ENCODE measurements at places on chromosomes 3 and 15.

DNA sequence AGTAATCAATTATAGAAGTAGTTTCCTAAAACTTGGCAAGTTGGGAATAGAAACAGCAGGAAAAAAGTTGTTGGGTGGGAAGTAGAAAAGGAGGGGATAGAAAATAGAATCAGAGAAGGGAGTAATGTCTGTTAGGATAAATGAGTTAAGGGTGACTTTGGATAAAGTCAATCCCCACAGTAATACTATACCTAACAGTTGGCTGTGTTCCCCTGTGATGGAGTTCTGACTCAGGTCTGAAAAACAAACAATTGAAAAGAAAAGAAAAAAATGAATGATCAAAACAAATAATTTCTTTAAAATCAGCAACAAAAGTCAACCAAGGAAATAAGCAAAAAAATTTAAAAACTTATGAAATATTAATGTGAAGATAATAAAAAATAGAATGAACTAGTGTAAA is 50.3 kb downstream of the EMC4 start:
- no peak for DNase-seq

GRCh38 chr15:64813075-64813474 is 12.4 kb downstream of the PIF1 start:
- no peak for DNase-seq

- no peak for DNase-seq
Observed at GRCh38 chr3:25335356-25335755, 92.7 kb upstream of the RARB start.

DNA sequence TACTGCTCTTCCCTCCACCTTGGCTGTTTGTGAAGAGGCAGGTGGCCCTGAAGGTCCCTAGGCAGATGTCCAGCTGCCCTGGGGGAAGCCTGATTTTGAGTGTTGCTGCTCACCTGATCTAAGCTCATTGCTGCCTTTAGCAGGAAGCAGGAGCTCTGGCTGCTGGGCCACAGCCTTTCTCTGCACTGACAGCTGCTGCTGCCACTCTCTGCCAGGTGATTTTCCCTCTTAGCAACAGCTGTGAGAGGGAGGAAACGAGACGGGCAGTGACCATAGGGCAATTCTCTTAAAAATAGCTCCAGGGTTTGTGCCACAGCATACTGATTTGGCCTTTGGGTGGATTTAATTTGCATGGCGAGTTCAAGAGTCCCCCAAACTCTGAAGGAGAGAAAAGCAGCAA is 415.8 kb upstream of the SEMA6D start:
- no peak for DNase-seq

DNA sequence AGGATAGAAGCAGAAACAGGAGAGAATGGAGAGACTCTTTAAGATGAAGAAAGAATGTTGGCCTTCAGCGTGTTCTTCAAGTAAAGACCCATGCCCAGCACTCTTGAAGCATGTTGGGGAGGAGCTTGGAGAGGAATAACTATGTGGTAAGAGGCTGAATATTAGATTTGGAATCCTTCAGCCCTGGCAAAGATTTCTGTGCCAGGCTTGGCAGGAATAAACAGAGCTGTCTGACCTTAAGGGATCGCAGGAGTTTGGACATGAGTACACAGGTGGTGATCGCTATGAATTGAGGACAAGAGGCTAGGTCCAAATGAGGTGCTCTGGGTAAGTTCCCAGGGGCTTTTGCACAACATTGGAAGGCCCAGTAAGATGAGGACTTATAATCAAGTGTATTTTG is 132.6 kb upstream of the TBL1XR1 start:
- no peak for DNase-seq

GRCh38 chr3:21020043-21020442 is 731.0 kb downstream of the ZNF385D start:
- DNase-seq: no peak

- DNase-seq: no peak
Observed at GRCh38 chr3:196627918-196628231, 11.6 kb upstream of the NRROS start.

DNA sequence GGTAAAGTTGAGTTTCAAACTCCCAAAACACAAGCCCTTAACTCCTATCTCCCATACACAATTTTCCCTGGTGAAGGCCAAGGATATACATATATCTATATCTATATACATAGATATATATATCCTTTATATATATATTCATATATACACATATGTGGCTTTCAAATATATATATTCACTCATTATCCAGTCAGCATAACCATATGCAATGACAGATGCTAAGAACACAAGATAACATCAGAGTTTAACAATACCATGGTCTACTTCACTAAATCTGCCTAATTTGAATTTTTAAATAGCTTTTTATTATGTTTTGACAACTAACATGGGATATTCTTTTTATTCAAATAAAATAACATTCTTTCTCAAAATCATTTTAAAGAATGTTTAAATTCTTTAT is 24.7 kb downstream of the ZBBX start:
- DNase-seq: no peak

DNA sequence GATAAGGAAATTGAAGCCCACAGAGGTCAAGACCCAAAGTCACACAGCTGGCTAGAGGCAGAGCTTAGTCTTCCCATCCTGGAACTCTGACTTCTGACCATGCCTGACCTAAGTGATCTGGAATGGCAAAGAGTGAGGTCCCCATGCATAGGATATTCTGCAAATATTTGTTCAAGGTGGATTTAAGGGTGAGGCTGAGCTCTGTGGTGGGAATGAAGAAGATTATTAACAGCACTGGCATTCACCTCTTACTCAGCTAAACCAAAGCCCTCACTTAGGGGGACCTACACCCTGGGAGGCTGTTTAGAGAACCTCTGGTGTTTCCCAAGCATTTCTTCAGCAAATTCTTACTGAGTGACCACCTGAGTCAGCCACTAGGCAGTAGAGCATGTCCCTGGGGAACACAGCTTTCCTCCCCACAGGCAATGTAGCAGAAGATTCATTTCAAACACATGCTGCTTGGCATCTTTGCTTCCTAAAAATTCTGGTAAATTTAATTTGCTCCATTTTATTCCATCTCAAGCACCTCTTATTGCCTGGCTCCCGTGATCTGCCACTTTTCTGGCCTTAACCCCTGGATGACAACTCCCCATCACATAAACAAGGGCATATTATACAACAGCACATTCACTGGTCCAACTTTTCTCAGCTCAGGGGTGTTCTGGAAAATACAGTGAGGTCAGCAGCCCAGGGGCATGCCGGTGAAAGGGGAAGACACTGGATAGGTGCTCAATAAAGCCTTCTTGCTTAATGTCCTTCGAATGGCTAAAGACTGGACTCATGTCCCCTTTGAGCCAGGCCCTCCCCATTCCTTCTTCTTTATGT is 176.0 kb downstream of the ABHD5 start:
- DNase-seq: no peak

DNA sequence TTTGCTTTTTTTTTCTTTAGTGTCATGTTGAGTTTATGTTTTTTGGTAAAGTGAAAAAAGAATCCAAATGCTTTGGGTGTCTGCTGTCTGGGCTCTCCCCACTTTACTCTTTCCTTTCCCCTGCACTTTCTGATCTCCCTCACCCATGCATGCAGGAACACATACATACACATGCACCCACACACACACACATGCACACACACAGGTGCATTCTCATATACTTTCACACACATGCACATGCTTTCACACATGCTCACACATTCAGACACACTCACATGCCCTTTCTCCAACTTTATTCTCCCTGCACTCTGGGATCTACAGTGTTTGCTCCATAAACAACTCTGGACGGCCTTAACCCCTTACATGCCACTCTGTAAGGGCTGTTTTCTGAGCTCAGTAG is 46.4 kb upstream of the CFAP161 start:
- DNase-seq: no peak

DNA sequence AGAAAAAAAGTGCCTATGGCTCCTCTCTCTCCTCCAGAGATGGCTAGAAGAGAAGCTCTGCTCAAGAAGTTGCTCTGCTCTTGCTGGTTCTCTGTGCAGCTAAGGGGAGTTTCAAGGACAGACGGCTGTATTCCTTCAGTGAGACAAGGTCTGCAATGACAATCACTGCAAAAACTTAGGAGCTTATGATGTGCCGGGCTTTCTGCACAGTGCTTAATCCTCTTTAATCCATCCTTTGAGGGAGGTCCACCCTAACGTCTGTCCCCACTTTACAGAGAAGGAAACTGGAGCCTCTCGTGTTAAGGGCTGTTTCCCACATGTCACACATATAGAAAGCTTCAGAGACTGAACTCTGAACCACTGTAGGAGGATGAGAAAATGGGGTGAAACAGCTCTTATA is 260.6 kb downstream of the MEX3B start:
- DNase-seq: no peak

- no peak for DNase-seq
Observed at GRCh38 chr15:66723826-66724731, 22.0 kb downstream of the SMAD6 start.

- peak; percentile 47 for DNase-seq
Observed at GRCh38 chr3:28835751-28836150, 445.1 kb upstream of the RBMS3 start.

DNA sequence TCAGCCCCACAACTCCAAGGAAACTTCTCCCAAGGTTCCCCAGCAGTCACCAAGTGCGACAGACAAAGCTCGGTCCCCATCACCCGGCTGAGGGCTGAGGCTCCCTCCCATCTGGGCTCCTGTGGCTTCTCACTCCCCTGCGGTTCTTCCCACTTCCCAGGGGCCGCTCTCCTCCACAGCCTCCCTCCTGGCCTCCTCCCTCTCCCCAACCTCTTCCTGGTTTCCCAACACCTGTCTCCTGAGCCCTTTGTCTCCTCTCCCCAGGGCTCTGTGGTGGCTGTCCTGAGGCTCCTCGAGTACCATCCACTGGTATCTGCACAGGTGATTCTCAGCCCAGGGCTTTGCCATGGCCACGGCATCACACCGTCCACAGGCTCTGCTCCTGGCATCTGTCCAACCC is 113.2 kb upstream of the NSMCE3 start:
- DNase-seq: no peak

- DNase-seq: no peak
Observed at GRCh38 chr3:26753095-26753494, 130.5 kb downstream of the LRRC3B start.

GRCh38 chr15:82532991-82533481 is 7.2 kb downstream of the RPS17 start:
- DNase-seq: no peak

DNA sequence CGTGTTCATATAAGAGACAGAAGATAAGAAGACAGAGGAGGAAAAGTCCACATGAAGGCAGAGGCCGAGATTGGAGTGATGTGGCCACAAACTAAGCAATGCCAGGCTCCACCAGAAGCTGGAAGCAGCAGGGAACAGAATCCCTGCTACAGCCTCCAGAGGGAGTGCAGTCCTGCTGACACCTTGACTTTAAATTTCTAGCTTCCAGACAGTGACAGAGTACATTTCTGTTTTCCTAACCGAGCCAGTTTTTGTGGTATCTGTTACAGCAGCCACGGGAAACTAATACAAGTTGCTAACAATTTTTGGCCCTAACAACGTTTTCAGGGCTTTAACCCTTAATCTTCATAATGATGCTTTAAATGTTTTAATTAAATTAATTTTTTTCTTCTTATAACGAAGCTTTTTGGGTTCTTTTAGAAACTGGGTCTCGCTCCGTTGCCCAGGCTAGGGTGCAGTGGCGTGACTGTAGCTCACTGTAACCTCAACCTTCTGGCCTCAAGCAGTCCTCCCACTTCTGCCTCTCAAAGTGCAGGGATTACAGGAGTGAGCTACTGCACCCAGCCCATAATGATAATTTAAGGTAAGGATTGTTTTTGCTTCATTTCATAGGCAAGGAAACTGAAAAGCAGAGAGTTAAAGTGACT is 202.3 kb upstream of the PROK2 start:
- DNase-seq: no peak

DNA sequence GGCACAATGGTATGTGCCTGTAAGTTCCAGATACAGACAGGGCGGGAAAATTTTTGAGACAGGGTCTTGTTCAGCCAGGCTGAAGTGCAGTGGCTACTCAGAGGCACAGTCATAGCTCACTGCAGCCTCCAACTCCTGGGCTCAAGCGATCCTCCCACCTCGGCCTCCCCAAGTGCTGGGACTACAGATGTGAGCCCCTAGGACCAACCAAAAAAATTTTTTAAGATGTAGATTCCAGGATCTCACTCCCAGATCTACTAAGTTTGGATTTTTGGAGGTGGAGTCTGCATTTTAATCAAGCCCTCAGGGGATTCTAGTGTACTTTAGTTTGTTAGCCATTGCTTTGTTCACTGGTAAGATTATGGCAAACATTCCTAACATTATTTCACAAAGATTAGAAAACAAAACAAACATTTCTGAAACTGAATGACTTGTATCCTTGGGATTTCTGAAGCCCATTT is 2.7 kb downstream of the LIPH start:
- DNase-seq: no peak

DNA sequence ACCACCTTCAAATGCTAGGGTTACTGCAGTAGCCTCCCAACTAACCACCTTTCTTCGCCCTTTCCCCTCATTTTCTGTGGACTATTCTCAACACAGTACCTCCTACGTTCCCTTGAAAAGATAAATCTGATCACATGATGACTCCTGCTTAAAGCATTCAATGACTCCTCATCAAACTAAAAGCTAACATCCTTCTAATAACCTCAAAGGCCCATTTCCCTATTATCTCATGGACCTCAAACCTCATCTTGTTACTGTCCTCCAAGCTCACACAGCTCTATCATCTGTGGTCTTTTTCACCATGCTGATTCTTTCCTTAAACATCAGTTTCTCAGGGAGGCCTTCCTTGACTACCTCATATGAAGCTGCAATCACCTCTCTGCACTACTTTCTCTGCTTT is 29.6 kb downstream of the GADL1 start:
- DNase-seq: no peak

GRCh38 chr15:31434588-31435260 is 108.1 kb downstream of the KLF13 start:
- peak; percentile 42 for DNase-seq

DNA sequence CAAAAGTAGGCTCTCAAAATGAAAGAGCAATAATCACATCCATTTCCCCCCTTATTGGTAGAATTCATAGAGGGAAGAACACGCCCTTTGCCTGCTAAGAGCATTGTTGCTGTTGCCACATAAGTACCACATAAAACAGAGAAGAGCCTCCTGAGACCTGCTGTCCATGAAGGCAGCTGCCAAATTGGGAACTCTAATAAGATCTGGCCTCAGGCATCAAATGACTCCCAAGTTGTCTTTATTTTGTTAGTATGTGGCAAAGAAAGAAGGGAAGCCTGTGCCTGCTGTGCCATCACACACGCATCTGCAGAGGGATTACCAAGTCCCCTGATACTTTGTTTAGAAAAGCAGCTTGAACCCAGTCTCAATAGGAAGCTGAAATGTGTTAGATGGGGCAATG is 23.9 kb downstream of the VGLL3 start:
- DNase-seq: no peak

DNA sequence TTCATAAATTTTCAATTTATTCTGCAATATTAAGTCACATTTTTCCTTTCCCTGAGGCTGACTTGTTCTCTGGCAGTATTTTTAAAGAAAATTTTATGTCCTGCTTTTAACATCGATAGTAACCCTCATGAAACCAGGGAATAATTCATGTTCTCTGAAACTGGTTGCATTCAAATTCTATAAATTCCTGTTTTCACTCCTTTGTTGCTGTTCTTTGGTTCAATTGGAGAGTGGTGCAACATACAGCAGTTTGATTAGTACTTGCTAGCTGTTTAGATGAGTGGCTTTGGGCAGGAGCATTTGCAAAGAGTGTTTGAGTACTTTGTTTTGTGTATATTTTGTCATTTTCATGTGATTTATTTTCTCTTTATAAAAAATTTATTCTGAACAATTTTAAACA is 19.2 kb downstream of the ZIC1 start:
- DNase-seq: no peak

GRCh38 chr3:113142476-113142875 is 68.9 kb upstream of the BOC start:
- no peak for DNase-seq

GRCh38 chr3:14319654-14320182 is 82.7 kb upstream of the SLC6A6 start:
- no peak for DNase-seq

- no peak for DNase-seq
Observed at GRCh38 chr15:92807971-92808571, 92.1 kb upstream of the CHD2 start.
